ENCODE measurements at places on chromosomes 2 and 18.

DNA sequence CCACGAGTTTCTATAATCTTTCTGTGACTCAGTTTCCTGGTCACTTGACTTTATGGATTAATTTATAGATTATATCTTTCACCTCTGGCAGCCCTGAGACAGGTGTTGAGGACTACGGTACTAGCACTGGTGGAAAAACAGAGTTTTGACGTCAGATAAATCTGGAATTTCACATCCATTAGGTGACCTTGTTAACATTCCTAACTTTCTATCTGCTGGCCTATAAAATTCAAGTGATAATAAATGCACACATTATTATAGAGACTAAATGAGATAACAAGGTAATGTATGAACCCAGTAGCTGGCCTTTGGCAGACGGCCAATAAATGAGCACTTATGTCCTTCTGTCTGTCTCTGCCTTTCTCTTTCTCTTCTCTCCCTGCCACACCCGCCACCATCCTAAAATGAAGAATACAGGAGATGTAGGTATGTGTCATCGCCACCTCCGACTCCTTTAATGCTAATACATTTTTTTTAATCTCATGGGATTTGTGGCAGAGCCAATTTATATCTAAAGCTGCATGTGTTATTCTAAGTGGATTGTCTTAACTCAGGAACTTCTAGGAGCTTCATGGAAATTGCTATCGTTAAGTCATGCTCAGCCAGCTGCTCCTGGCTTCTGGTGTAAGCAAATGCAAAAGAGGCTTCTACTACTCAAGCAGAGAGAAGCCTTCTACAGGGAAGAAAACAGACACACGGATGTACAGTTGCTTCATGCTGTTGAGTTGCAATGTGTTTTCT lies 2.3 kb downstream of the TM4SF20 start:
- no peak for DNase-seq

GRCh38 chr2:241215421-241215820 lies 26.9 kb downstream of the ANO7 start:
- no peak for DNase-seq

DNA sequence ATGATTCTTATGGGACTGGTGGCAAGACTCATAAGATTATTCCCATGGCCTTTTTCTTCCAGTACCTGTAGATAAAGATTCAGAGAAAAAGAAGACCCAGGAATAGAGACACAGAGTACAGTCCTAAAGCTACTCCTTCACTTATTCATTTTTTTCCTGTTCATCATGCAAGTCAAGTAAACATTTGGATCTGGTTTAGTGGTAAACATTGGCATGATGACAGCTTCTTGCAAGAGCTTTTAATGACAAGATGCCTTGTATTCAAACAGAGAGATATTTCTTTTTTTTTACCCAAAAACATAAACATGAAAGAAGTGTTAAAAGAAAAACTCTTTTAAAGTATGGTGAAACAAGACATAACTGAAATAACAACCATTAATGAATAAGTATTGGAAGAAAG lies 20.2 kb downstream of the CXCR2 start:
- DNase-seq, result no peak

DNA sequence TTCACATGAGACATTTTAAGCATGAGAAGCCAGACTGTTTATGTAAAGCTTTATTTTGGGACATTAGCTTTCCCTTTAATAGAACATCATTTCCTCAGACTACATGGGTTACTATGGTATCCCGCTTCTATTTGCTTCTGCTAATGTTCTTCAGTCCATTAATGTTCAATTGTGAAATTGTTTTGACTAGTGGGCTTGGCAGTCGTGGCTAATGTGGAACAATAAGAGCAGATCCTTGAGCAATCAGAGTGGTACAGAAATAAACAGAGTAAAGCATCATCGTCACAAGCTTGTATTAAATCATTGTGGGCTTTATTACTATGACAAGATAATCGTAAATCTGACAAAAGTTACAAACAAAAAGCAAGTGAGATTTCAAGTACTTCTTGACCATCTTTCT lies 60.2 kb downstream of the PDE1A start:
- DNase-seq, result no peak

DNA sequence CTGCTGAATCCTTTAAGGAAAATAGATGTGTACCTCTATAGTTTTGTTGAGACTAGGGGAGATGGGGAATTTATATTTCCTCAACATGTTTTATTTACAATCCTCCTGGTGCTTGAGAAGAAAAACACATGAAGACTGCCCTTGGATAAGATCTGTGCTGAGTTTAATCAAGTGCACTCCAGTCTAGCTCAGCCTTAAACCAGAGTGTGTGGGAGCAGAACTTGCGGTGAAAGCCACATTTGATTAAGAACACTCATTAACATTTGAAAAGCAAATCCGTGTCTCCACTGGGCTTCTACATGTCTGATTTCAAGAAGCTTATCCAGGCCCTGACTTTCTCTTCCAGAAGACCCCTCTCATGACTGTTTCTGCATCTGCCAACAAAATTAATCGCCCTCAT lies 84.8 kb upstream of the ITGA6 start:
- no peak for DNase-seq

DNA sequence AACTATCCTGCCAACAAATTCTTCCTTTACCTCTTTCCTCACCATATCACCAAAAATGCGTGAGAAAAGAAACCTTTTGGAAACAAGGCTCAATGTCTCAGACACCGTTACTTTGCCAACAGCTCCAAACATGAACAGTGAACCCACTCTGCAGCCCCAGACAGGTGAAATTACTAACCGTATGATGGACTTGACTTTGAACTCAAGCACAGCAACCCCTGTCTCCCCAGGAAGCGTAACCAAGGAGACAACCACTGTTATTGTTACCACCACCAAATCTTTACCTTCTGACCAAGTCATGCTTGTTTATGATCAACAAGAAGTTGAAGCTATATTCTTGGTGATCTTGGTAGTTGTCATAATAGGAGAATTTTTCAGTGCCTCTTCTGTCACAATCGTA lies 28.4 kb downstream of the MFSD6 start:
- no peak for DNase-seq

- no peak for DNase-seq
Measured at GRCh38 chr18:57806201-57806977, 3.3 kb upstream of the ATP8B1 start.

Data from T47D (cell line).